ENCODE measurements at places on chromosomes 12 and 14.

DNA sequence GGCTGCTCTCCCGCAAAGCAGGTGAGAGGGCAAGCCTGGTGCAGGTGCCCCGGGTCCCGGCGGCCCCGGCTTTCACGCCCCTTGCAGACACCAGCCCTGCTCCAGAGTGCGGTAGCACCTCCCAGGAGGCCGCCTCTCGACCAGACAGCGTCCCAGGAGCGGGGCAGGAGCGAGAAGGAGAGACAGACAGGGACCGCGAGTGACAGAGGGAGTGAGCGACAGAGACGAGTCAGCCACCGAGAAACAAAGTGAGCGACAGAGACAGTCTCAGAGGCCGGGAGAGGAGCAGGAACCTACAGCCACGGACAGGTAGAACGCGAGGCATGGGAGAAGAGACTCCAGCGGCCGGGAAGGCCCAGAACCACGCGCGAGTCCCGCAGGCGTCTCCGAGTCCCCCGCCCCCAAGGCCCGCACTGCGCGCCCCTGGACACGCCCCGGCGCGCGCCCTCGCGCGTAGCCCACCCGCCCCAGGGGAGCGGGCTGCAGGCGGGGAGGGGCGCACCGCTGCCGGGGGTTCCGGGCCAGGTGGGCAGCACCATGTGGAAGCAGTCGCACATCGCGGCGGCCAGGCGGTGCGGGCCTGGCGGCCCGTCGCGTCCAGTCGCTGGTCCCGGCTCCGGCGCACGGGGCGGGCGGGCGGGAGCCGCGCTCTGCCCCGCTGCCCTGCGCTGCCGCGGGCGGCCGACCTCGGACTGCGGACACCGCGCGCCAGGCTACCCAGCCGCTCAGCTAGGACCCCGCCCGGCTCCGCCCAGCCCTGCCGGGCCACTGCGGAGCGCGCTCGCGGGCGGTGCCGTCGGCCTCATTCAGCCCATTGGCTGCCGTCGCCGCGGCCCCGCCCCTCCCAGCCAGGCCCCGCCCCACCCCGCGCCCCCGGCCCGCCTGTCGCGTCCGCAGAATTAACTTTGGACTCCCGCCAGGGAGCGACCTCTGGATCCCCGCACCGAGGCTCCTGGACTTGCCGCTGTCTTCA is at the start of gene AHNAK2:
Gene AHNAK2, minus strand, starts transcription at position 694 of the 973 bp plus-strand sequence. Its CDS starts 137 bp downstream, at position 557.
- peak; percentile 88 for DNase-seq

DNA sequence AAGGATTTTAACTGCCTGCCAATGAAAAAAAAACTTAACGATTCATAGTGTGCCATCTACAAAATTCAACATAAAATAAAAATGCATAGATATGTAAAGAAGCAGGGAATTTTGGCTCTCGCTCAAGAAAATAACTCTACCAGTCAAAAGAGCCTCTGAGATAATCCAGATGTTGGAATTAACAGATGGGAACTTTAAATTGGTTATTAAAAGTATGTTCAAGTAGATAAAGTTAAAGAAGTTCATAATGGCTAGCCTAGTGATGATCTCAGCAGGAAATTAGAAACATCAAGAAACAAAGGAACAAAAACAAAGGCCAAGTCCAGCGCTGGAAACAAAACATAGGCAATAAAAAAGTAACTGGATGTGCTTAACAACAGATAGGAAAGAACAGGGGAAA is 23.1 kb downstream of the PIK3C2G start:
- no peak for DNase-seq

GRCh38 chr12:107541001-107541705 is 144.4 kb upstream of the PWP1 start:
- no peak for DNase-seq

DNA sequence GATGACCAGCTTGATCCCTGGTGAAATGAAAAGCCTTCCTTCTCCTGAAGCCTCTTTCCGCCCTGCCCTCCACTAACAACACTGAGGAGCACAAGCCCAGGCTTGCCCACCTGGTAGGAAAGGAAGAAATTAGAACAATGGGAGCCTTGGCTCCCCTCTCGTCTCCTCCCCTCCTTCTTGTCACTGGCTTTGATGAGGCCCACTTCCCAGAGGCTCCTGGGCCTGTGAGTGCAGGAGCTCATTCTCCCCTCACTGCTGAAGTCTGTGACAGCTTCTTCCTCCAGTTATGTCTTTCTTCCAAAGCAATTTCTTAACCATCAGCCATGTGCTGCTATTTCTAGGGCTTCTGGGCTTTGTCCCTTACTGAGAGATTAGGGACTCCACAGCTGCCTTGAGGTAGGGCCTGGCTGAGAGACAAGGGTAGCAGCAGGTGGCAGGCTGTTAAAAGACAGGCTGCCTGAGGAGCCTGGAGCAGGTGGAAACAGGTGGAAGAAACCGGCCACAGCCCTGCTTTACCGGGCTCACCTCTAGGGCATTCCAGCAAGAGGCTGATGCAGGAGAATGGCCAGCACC is 53.6 kb upstream of the SRSF5 start:
- no peak for DNase-seq

DNA sequence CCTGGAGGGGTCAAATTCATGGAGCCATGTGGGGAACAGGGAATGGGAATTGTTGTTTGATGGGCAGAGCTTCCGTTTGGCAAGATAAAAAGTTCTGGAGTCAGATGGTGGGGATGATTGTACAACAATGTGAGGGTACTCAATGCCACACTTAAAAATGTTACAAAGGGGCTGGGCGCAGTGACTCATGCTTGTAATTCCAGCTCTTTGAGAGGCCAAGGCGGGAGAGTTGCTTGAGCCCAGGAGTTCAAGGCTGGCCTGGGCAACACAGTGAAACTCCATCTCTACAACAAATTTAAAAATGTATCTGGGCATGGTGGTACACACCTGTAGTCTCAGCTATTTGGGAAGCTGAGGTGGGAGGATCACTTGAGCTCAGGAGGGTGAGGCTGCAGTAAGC is 66.0 kb upstream of the DIO3 start:
- no peak for DNase-seq

GRCh38 chr14:55587847-55588246 is 7.8 kb downstream of the KTN1 start:
- DNase-seq = no peak

DNA sequence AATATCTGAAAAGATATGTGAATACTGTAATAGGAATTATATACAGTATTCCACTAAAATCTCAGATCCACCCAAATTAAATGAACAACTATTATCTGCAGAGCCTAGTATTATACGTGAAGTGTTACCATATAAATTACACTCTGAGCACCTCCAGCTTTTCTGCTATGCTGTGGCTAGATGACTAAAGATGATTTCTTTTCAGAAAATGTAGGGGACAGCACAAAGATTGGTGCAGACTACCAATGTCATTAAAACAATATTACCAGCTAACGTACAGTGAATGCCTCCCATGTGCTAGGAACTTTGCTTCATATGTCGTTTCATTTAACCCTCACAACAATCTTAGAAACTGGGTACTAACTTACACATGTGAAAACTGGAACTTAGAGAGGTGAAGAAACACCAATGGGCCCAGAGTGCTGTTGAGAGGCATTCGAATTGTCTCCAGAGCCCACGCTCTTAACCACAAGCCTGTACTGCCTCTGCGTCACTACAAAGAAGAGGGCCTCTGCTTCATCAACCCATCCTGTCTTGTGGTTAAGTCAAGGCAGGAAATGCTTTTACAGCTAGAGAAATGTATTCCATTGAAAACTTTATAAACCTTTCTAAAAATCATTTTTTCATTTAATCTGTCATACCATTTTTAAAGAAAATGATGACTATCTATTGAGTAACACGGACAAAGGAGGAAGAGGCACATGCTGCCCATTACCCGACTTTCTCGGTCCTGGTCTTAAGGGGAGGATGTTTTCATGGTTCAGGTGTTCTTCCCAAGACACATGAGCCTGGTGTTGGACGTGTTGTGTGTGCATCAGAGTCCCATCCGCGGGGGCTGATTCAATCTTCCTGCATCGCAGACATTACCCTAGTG is 1.3 kb downstream of the GPR65 start:
- no peak for DNase-seq

- no peak for DNase-seq
Observed at GRCh38 chr12:121468499-121468801, 68.5 kb downstream of the RNF34 start.

DNA sequence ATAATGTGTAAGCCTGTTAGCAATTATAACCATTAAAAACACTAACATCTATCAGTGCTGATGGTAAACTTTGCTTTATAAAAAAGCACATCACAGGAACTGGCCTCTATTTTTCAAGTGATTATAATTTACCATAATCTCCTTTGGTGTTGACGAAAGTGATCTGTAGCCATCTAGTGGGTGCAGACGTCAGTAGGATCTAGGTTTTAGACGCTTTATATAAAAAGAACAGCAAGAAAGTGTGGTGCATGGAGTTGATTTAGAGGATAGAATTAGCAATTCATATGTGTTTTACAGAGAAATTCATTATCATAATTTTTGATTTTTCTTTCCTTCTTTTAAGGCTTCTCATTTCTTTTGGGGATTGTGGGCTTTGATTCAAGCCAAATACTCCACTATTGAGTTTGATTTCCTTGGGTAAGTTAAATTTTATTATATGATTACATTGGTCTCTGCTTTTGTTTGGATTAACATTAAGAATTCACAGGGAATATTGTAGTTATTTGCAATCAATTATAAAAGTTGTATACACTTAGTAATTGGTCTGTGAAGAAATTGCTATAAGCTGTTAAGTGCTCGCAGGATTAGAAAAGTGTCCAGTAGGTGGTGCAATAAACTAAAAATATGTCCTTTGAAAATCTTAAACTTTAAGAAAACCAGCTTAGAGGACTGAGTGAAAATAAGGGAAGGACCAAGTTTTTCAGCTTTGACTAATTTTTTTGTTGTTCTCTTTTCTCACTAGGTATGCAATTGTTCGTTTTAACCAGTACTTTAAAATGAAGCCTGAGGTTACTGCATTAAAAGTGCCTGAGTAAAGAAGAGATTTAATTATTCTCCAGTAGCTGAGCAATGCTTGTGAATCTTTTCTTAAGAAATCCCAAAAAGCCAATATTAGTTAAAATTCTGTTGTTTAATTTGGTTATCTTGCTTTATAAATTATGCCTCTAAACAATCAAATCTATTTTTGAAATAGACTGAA is 59.5 kb downstream of the ETNK1 start:
- no peak for DNase-seq

GRCh38 chr12:88934163-88934747 is 354.0 kb upstream of the KITLG start:
- DNase-seq = no peak

DNA sequence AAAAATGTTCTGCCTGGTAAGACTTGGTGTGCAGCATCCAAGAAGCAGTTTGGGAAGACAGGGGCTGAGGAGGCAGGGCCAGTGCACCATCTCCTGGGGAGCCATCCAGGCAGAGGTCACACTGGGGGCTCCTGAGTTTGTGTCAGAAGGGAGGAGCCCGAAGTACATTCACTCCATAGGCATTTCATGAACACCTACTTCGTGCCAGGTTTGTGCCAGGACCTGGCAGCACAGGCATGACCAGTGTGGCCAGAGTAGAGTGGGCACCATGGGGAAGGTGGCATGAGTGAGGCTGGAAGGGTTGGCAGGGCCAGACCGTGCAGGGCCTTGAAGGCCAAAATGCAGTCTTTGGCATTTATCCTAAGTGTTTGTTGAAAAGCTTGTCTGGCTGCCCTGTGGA is 86.5 kb upstream of the RIN3 start:
- no peak for DNase-seq

GRCh38 chr14:89841851-89842250 is 112.7 kb downstream of the EFCAB11 start:
- no peak for DNase-seq

GRCh38 chr12:93573552-93574223 is 1.2 kb downstream of the SOCS2 start:
- DNase-seq = no peak

DNA sequence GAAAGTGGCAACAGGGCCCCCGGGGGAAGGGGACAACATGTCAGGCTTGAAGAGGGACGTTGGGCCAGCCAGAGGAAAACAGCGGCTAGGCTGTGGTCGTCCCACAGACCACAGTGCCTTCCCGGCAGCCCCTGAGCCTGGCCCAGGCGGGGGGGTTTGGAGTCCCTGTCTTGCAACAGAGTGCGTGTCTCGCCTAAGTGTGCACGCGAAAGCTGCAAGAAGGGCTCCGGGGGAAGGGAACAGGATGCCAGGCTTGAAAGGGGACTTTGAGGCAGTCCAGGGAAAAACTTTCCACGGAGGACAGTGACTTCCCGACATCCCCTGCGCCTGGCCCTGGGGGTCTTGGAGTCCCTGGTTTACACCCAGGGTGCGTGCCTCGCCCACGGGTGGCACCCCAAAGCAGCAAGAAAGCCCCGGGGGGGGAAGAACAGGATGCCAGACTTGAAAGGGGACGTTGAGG is 157.5 kb upstream of the ALG10B start:
- no peak for DNase-seq

- DNase-seq = no peak
Observed at GRCh38 chr12:26027401-26027800, 68.9 kb downstream of the RASSF8 start.

DNA sequence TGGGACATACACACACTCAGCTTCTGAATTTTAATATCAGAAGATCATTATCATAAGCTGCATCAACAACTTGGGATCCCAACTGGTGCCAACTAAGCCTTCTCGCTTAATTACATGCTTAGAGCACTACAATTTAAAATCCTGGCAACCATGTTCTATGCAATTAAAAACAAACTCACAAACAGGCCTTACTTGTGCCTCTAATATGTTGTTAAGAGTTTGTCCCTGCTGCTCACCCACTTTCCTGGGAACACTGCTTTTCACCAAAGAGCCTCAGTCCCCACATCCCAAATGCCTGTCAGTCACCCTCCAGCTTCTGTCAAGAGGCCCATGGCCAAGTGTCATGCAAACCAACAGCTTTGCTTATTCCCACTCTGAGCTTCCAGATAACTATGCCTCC is 69.7 kb downstream of the TTC9 start:
- DNase-seq = no peak

Data from Right ventricle myocardium superior (tissue), 1 donor.